Activated CD8-positive, alpha-beta T cell treated with anti-CD3 and anti-CD28 coated beads, Interleukin-2, amount 10 ng/mL, durations not matched to agents 7 days and 5 days (primary cell): ENCODE measurements at places on chromosomes 3 and 15. TPM values are rescaled to one million over a fixed set of nuclear protein-coding genes. Genes with fewer than 3 reads are reported as not detected.

GRCh38 chr3:50581459-50581842 is 12.1 kb downstream of the HEMK1 start:
- no peak for DNase-seq

DNA sequence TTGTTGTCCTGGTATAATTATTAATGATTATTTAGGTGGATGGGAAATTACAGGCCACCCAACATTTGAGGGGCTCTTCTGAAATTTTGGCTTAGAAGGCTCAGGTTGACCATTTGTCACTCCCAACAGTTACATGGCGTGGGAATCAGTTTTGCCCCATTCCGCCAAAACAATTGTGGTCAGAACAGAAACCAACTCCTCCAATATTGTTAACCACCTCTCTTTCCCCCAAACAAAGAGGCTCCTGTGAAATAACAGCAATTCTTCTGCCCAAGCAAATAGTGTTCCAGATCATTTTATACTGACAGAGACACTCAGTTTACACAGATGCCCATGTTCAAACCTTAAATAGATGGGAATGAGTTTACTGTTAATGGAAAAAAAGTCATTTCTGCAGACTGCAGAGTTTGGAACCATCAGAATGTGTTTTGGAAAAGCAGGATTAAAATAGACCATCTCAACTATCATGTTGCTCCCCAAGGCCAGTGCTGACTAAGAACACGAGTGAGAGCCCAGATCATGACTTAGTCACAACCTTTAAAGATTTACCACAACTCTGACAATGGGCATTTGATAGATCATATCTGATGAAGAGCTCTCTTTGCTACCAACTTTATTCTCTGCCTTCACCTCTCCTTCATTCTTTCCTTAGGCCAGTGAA is 102.1 kb downstream of the DUT start:
- no peak for DNase-seq

The TIMP4 gene
- total RNA-seq = not detected

DNA sequence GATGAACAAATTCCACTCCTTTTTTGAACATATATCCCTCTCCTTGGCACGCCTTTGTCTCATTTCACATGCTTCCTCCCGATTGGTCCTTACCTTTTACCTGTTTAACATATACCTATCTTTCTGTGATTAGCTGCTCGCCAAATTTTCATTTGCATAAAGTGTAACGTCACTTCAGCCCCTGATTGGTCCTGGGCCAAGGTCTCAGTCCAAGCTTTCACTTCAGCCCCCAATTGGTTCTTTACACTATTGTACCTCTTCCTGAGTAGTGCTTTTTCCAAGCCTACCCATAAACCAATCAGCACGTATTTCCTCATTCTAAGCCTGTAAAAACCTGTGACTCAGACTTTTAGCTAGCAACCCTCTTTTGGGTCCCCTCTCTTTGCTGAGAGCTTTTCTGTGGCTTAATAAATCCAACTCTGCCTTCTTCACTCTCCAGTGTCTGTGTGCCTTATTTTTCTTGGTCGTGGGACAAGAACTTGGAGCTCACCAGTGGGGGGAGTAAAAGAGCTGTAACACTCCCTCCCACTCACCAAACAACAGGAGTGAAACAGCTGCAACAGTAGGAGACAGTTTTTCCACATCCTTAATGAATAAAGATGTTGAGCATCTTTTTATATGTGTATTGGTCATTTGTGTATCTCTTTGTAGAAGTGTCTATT is 584 bp upstream of the XCR1 start:
- no peak for DNase-seq

DNA sequence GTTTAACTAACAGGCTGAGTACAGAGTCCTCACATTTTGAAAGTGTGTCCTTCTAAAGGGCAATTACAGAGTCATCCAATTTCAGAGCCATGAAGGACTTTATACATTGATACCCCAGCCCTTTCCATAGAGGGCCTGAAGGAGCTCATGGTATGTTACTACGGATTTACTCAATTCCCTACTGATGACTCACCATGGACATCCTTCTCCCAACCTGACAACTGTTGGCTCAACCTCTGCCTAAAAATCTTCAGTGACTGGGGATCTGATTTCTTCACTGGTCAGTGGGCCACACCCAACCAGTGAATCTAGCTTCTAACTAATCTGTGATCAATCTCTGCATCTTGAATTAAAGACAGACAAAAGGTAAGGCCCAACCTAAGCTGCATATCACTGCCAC is 963.4 kb upstream of the CFAP20DC start:
- no peak for DNase-seq

DNA sequence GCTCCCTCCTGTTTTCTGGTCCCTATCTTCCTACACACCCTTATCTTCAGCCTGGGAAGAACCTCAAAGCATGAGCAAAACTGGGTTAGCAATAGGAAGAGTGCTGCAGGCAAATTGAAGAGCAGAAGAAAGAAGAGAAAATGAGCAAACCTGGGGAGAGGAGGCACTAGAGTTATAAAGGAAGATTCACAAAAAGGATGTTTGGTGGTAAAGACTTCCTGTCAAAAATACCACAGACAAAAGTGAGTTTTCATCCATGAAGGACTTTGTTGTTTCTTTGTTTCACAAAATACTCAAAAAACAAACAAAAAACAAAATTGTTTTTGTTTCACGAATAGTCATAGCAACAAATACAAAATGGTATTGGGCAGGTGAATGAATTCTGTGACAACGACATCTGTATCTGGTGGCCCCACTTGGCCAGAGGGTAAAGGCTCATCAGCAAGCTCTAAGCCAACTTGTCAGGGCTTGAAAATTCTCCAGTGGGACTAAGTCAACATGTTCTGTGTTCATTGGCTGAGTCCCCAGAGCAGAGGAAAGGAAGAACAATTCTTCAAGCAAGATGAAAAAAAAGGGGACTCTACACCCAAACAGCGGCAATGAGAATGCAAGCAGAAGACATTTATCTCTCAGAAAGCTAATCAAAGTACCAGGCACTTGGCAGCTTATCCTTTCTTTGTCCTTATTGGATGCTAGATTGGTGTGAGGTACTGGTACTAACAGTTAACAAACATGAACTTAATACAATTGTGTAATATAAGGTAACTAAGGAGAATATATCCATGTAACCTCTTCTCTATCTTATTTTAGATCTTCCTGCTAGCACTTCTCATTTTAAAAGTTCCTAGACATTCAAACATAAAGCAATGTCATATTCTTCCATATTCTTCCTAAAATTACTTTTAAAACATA is 9.7 kb downstream of the ATP8B4 start:
- no peak for DNase-seq

GRCh38 chr3:69803681-69804270 is 64.5 kb downstream of the MITF start:
- no peak for DNase-seq

The ABHD14A gene
- total RNA-seq = 10.5 TPM

The DNASE1L3 gene
- not detected for total RNA-seq

DNA sequence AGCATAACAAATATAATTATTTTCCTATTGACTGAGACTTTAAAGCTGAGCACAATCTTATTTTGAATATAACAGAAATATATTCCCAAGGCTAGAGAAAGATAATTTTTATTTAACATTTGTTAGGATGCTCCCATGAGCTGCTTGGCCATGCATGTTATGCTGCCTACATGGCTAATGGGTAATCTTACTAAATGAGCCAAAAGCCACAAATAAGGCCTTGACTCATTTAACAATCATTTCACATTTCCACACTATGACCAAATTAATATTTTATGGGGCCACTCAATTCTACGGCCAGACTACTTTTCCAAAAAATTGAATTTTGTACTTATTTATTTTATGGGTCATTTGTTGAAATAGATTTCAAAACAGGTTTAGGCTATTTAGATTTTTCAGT is 141.7 kb downstream of the MEIS2 start:
- no peak for DNase-seq

DNA sequence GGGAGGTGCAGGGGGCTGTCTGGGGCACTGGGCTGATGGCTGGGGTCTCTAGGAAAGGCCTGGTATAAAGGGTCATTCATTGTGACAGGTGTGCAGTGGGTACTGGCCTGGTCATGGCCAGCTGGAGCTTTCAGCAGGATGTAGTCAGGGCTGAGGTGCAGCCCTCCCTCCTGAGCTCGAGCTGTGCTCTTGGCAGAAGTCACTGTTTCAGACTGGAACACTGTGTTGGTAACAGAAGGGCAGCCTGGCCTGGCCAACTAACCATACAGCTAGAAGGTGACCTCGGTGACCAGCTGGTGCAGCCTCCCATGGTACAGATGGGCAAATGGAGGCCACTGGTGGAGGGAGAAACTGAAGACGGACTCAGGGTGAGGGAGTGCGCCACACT is 34.4 kb upstream of the LCTL start:
- DNase-seq = no peak

DNA sequence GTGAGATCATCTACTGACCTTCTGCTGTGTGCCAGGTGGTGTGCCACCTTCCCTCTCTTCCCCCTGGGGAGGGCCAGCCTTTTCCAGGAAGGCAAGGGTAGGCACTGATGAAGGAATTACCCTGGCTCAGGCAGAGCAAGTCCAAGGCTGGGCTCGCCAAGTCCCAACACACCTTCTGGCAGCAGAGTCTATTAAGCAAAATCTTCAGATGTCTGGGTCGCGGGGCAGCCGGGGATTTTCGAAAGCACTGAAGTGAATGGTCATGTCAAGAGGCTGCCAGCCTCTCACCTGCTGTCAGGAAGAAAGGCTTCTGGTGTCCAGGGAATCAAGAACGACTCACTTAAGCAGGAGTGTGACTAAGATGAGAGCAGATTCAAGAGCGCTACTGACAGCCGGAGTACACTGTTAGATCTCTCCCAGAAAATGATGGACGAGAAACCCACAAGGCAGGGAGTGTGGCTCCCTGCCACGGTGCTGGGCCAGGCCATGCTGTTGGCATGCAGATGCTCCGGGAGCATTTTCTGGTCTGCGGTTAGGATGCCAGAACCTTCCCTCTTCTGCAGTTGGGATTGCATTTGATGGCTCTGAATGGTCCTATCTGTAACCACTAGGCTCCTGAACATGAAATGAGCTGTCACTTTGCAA is 479.8 kb downstream of the SHQ1 start:
- DNase-seq = no peak

DNA sequence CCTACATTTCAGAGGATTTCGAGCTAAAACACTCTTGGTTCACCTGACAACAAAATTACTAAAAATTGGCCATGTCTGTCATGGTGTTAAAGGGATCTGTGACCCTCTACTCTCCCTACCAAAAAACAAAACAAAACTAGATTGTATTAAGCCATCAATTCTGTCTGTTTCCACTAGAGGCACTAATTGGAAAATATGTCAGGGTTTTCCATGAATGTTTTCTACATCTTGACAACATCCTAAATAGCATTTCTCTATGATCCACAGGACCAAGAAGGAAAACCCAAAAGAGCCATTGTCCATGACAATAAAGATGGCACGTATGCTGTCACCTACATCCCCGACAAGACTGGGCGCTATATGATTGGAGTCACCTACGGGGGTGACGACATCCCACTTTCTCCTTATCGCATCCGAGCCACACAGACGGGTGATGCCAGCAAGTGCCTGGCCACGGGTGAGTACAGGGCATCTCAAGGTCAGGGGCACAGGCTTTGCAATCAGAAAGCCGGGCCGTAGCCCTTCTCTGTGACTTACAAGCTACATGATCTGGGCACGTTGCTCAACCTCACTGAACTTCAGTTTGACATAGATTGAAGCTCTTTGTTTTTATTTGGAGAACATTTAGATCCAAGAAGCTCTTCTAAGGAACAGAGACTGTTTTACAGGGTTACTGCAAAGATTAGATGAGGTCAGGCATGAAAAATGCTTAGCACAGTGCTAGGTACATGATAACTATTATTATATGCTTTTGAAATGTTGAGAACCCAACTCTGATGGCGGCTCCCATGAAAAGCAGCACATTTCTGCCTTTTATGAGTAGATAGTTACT is 74.8 kb downstream of the DNASE1L3 start:
- no peak for DNase-seq

DNA sequence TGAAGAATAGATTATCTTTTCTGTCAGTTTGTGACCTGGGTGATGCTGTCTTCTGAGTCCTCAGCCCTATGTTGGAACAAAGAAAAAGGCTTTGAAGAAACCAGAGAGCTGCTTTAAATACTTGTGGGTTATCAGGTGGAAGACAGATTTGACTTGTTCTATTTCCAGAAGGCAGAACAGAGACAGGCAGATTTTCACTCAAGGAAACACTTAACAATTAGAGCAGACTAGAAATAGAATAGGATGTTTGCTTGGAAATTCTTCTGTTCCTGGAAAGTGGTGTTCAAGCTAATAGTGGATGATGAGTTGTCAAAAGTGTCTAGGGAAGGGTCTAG is 219.4 kb downstream of the UBE2E2 start:
- no peak for DNase-seq

The CD200R1 gene
- 6.4 TPM for total RNA-seq

DNA sequence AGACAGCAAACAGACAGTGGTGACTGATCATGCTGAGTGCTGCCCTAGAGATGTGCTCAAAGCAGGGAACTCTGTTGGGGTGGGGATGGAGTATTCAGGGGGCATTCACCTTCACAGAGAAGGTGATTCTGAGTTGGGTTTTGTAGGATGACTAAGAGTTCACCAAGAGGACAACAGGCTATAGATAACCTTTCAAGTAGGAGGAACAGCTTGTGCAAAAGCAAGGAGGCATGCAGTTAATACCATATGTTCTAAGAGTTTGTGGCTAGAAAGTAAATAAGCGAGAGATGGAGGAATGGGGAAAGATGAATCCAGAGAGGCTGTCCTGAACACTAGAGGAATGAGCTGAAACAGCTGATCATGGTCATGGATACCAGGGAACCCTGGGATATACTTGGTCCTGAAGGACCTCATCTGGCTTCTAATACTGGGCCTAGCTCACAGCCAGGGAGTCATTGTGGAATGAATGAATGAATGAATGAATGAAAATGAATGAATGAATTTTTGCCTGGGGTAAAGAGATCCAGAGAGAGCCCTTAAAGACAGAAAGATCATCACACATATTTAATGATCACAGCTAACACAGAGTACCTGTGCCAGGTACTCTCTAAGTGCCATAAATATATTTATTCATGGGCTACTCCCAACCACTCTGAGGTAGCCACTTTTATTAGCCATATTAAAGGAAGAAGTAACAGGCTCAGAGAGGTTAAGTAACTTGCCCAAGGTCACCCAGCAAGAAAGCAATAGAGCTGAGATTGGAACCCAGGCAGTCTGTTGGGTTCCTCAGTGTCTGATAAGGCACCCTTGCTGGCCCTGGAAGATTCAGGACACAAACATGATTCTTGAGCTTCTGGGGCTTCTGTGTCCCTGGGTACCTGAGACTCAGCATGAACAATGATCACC is 22.0 kb downstream of the SMAD6 start:
- DNase-seq = no peak

DNA sequence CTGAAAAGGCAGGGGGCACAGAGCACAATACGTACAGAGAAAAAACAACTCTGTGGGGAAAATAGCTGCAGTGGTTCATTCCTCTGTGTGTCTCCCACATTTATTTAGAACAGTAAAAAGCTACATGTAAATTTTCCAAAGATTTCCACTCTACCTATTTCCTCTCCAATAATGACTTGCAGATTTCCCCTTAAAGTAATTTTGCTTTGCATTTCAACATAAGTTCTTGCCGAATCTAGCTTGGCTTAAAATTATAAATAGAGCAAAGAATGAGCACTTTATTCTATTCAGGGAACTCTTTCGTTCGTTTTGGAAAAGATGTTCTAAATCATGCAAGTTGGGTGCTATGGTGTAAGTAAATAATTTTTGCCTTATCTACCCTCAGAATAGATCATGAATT is 58.2 kb upstream of the NR2E3 start:
- no peak for DNase-seq

- DNase-seq = no peak
Observed at GRCh38 chr3:55185380-55185779, 257.5 kb upstream of the LRTM1 start.
